LNCaP clone FGC (cell line): ENCODE measurements at places on chromosomes 4 and X.

DNA sequence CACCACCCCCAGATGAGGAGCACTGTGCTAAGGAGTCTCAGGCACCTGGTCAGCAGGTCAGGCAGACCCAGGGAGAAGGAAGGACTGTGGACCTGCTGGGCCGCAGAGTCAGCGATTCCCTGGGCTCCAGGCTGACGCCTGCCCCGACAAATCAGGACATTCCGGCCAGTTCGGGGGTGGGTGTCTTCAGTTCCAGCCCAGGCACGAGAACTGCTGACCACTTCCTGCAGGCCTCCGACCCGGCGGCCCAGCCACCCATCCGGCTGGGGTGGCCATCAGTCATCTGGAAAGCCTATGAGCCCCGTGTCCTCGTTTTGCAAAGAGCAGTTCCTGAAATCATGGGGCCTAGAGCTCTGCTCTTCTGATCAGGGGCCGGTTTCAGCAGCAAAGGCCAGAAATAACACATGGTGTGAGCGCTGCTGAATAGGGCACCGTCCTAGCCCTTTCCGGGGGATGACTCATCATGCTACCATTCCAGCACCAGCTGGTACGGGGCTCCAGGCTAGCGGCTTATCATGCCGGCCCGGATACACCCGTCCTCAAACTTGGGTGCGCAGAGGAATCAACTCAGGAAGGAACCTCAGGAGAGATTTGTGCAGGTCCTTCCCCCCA lies 7.8 kb upstream of the SH3TC1 start:
- no peak for DNase-seq

DNA sequence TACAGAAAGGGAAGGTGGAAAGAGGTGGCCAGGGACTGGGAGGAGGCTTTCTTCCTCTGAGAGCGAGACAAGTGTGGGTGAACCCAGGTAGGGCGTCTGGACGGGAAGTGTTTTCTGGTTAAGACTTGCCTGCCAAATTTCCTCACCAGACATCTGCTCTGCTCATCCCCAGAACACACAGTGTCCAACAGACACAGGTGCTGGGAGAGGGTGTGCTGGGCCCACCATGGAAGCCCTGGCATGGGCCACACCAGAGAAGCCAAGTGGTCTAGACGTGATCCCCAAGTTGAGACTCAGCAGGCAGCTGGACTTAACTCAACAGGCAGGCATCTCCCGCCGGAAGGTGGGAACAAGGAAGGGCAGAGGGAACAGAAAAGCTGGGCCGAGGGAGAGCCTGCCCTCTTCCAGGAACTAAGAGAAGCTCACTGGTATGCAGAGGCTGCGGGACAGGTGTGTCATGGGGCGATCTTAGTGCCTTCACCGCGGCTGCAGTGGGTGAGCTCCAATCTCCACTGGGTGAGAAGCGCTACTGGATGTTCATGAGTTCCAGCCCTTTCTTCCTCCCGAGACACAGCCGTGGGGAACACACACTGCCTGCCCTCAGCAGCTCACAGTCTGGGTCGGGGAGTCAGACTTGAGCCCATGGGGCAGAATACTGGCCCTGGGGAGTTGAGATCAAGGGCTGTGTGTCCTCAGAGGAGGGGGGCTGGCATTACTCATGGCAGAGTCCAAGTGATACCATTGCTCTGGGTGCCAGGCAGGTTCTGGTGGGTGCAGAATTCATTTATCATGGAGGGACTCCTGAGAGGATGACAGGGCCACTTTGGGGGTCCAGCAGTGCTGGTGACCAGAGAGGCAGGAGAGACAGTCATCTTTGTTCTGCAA lies 110.2 kb downstream of the CPZ start:
- DNase-seq = no peak

DNA sequence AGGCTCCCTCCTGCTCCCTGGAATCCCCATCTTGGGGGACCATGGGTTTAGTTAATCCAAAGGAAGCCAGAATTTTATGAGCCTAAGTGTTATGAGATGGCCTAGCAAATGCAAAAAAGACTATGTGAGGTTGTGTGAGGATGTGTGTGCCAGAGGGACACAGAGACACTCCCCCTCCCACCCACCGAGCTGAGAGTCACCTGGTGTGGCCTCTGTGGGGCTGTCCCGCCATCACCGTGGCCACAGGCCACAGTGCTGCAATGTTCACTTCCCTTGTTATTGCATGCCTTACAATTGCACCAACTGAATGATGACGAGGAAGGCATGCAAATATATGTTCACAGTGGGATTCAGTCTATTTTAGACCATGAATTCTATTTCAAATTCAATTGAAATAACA lies 601 bp upstream of the FGFBP2 start:
- DNase-seq = no peak

DNA sequence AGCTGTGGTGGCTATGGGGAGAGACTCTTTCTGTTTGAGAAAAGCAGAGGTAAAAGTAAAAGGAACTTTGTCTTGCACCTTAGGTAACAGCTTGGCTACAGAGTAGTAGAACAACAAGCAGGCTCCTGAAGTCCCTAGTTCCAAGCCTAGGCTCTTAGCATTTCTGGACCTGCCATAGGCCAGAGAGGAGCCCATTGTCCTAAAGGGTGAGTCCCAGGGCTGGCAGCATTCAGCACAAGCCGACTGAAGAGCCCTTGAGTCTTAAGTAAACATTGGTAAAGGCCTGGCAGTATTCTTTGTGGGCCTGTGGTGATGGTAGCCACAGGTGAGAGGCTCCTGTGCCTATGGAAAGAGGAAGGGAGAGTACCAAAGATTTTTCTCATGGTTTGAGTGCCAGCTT lies 38.2 kb downstream of the CSN3 start:
- no peak for DNase-seq
